Activated T-helper 1 cell treated with anti-CD3 and anti-CD28 coated beads, Interleukin-12 subunit alpha, Interleukin-12 subunit beta, Interleukin-2, Interleukin-4 antibody, amounts not matched to agents 30 ng/mL and 10 ng/mL and 1 ng/mL, durations not matched to agents 14 hours and 24 hours and 36 hours (primary cell): ENCODE measurements at places on chromosomes 3 and 15. TPM values are rescaled to one million over a fixed set of nuclear protein-coding genes. Genes with fewer than 3 reads are reported as not detected.

DNA sequence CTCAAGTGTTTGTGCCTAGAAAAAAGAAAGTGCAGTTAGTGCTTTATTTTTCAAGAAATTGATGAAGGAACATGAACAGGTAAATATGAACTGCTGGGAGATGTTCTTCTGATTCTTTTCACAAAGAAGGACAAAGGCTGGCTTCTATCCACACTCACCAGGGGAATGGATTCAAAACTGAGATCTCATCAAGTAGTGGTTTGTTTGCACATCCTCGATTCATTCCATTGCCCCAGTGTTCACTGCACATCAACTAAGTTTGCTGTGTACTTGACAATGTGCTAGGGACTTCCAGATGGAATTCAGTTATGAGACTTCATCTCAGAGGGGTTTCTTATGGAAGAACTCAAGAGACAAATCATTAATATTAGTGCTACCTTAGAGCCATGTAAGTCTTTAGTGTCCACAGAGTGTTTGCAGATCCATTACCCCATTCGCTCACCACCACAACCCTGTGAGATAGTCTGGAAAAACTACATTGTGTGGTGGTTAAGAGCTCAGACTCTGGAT, 332.9 kb upstream of the PPP2R3A start:
- no peak for DNase-seq

Gene MORC1
- total RNA-seq, result not detected in 2 replicates

Gene UCN2
- 0.21 TPM in 1 of 2 replicates, not detected in the other for total RNA-seq

DNA sequence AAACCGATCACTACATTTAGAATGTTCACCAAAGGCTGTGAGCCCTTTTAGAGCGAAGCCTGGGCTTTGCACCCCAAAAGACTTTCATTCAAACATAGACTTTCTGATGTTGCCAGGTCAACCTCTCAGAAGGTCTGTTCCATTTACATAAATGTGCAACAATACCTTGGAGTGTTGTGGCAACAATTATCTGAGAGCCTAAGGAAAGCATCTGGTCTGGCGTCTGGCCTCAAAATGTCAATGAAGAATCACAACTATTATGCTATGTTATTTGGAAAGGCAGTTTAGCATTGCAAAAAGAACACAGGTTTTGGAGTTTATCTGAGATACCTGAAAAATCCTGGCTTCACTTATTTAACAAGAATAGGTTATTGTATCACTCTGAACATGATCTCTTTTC, 50.0 kb downstream of the POLR2M start:
- no peak for DNase-seq

GRCh38 chr15:99176757-99177156, 71.9 kb downstream of the SYNM start:
- DNase-seq, result no peak

DNA sequence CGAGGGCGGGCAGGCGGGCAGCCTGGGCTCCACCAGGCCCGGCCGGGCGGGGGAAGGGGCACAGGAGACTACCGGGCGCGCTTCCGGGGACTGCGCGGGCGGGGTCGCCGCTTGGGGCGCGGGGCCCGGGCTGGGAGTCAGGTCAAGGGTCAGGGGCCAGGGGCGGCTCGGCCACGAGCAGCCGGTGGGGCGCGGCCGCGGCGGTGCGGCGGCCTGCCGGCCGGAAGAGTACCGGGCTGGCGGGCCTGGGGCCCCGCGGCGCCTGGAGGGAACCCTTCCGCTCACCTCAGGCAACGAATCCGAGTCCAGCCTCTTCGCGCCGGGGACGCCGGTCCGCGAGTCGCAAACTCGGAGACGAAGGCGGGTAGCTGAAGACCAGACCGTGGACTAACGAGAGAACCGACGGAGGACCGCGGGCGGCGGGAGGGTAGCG, 225 bp downstream of the RHOA start:
- peak; percentile 58 for DNase-seq

Gene CPN2
- not detected in 2 replicates for total RNA-seq

DNA sequence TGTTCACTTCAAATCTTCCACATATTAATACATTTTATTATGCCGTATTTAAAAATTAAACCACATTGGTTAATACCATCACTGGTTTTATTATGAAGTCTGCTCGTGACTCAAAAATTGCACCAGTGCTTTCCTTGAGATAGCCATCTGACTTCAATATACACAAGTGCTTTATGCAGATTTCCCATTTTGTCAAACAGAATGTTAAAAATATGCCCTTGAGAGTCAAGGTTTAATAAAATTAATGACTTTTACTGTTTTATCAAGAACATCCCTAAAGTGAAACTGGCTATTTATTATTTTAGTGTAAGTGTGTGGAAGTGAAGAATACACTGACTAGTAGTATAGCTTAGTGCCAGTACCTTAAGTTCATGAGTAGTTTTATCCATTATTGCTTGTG, 139.3 kb upstream of the SOX2 start:
- no peak for DNase-seq

GRCh38 chr15:37929238-37929637, 5.2 kb upstream of the TMCO5A start:
- no peak for DNase-seq

DNA sequence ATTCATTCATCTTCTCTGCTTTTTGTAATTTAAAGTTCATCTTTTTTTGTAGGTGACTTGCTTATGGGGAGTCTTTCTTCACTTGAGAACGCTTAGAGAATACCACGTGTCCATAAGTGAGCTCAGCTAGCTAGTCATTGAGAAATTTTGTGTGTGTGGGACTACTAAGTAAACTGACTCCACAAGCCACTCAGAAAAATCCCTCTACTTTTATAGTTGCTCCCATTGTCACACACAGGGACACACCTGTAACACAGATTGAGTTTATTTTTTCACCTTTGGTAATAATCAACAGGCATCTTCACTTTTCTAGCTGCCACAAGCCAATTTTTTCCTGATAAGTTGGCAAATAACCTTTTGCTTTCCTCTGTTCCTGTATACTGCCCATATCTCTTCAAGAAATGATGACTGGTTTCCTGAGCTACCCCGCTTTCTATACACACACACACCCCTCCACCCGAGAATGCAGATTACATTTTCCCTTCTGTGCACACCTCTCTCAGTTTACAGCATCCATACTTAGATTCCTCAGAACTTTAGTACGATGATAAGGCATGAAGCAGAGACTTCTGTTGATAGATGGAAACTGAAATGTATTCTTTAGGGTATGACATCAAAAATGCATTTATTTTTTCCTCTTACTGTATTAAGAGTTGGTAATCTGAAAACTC, 4.6 kb downstream of the TSC22D2 start:
- DNase-seq, result no peak

Gene MESP1
- total RNA-seq, result 4.6 and 6.6 TPM in 2 replicates

Gene CMC1
- 29.5 and 32.5 TPM in 2 replicates for total RNA-seq

- DNase-seq, result no peak
Observed at GRCh38 chr15:49460411-49460941, 37.4 kb downstream of the FGF7 start.

DNA sequence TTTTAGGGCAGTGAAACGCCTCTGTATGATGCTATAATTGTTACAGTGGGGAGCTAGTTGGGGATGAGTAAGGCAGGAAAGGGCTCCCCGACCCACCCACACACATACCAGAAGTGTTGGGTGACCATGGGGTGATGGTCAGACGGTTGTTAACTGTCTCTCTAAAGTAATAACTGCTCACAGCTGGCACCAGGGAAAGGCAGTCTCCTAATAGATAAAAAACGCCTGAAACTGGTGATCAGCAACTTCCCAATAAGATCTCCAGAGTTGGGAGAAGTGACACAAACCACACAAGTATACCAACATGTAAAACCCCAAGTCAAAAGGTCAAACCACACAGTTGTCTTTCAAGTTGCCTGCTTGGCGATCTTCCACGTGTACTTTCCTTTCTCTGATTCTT, 346.5 kb upstream of the CNTN4 start:
- no peak for DNase-seq

Gene NANOGP8
- total RNA-seq, result not detected in 2 replicates

- no peak for DNase-seq
Observed at GRCh38 chr3:125957674-125958510, 11.1 kb upstream of the ROPN1B start.

GRCh38 chr3:2198776-2199279, 100.2 kb downstream of the CNTN4 start:
- DNase-seq, result no peak

Gene TMCO5A
- not detected in 2 replicates for total RNA-seq

GRCh38 chr3:120102232-120102631, 8.0 kb upstream of the GSK3B start:
- DNase-seq, result no peak

Gene CLDN11
- total RNA-seq, result not detected in 2 replicates

Gene SLC7A14
- total RNA-seq, result not detected in 2 replicates

DNA sequence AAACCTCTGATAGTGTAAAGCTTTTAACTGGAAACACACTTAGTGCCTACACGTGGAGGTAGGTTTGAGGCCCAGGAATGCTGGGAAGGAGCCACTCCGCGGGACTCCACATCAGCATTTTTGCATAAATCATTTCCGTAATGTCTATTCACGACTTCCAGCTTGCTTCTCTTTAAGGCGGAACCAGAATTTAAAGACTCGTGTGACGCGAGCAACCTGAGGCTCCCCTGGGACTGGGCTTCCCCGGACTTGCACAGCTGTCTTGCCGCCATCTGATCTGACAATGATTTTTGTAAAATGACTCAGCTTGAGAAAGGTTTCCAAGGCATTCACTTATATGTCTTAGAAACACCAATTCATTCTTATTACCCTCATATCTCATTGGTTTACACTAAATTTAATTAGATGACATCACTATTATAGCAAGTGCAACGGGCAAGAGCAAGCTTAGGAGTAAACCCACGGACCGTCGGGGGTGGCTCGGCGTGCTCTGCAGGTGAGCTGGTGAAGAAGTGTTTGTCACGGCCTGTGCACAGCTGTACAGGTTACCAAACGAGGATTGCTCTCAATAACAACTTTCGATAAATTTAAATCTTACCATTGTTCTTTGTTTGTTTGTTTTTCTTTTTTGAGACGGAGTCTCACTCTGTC, 95.2 kb downstream of the CHSY1 start:
- no peak for DNase-seq

GRCh38 chr3:12706504-12707253, 42.8 kb upstream of the RAF1 start:
- DNase-seq, result peak; percentile 53

- no peak for DNase-seq
Observed at GRCh38 chr3:52065264-52065756, 8.9 kb upstream of the DUSP7 start.
